Nucleus accumbens (tissue), 56 donors: ENCODE measurements at places on chromosomes 16 and 17.
A peak's percentile ranks its signal among the peaks of the same experiment; 100 is the strongest.

- DNase-seq, result no peak
These were observed 132.3 kb upstream of the CDH11 start for GRCh38 chr16:65254144-65254543.

GRCh38 chr17:71975331-71975801 lies 145.5 kb upstream of the SOX9 start:
- DNase-seq, result peak; percentile 16

DNA sequence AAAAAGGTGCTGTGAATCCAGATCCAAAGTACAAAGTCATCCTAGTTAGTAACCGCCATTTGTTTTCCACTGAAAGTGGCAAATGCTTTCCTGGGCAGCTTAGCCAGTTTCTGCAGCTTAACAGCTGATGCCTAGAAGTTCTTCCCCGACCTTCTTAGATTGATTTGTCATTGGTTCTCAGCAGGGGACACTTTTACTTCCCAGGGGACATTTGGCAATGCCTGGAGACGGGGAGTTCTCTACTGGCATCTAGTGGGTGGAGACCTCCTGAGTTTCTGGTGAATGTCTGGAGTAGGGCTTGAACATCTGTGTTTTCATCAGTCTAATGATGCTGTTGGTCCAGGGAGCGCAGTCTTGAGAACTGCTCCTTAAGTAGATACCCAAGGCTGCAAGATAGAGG lies 7.6 kb downstream of the DNAJA3 start:
- DNase-seq, result no peak

- DNase-seq, result no peak
These were observed 16.4 kb upstream of the KRT19 start for GRCh38 chr17:41544491-41544892.

- DNase-seq, result no peak
These were observed 108.2 kb upstream of the RBBP6 start for GRCh38 chr16:24430954-24431760.

DNA sequence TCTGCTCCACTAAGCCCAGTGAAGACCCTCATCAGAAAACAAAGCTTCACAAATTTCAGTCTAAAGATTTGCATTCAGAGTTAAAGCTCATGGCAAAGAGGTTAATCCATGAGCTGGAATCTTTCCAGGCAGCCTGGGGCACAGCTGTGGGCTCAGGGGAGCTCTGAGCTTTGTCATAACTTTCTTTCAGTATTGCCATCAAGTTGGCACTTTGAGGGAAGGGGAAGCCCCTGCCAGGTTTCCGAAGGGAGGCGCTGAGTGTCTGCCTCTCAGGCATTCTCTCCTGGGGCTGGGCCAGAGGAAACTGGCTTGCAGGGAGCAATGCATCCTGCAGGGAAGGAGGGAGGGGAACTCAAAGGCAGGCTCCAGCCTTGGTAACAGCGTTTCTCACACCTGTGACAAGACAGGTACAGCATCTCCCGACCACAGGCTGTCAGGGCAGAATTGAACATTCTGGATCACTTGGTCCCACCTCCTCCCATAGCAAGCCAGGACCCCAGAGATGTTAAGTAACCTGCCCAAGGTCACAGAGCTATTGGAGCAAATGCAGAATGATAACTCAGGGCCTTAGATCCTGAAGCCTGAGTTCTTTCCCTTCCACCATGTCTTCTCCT lies 3.9 kb downstream of the LPO start:
- DNase-seq, result no peak

DNA sequence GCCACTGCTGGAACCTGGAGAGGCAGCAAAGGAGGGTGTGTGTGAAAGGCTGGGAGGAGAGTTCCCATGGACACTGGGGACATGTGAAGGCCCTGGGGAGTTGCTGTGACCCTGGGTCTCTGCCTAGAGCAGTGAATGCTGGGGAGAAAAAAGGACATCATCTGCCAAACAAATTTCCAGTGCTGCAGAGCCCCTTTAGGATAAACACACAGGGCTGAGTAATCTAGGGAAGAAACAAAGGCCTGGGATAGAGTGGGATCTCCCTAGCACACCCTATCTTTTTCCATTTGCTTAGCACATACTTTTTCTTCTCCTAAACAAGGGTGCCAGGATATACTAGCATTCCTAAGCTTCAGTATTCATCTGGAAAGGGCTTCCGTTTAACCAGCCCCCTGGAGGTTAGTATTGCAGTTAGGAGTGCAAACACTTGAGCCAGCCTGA lies 3.3 kb upstream of the HIGD1B start:
- no peak for DNase-seq

- peak; percentile 15 for DNase-seq
These were observed 25.6 kb downstream of the ITGB3 start for GRCh38 chr17:47279062-47279801.

DNA sequence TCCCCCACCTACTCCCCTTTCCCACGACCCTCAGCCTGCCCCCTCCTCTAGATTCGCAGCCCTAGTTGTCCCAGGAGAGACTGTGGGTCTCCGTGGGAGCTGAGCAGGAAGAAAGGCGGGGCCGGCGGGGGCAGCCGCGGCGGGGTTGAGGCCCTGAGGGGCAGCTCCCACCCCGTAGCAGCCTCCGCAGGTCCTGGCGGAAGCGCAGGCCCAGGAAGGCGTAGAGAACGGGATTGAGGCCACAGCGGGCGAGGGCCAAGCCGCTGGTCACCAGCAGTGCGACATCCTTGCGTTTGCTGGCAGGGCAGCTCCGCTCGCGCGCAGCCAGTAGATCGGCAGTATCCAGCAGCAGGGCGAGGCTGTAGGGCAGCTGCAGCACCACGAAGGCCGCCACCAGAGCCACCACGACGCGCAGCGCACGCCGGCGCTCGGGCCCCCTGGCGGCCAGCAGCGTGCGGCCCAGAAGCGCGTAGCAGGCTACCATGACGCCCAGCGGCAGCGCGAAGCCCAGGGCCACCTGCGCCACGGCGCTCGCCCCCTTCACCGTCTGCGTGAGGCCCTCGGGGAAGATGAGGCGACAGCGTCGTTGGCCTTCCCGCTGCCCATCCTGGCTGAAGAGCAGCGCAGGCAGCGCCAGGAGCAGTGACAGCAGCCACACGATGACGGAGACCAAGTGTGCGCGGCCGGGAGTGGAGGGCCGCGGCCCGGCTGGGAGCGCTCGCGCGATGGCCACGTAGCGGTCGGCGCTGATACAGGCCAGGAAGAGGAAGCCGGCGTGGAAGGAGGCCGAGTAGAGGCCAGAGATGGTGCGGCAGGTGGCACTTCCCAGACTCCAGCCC lies 1.9 kb downstream of the CCR10 start:
- peak; percentile 62 for DNase-seq

GRCh38 chr17:64555281-64555680 lies 48.5 kb downstream of the CEP95 start:
- no peak for DNase-seq

DNA sequence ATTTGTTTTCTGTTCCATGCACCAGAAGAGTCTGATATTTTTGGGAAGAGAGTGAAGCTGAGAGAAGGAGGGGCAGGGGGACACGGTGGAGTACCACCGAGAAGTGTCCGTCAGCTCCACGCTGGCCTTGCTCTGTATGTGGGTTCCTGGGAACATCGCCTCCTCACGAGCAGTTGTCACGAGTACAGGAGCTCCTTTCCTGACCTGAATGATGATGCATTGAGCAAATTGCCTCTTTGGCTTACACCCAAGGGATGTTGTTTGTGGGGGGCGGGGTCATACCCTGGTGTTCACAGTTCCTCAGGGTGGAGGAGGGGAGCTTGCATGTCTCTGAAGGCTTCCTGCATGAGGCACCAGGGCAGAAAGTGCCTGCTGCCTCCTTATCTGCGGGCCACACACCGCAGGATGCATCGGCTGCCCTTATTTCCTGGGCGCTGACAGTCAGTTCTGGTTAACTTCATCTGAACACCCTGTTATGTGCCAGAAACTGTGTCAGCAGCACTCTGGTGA lies 36.2 kb downstream of the RGS9 start:
- DNase-seq, result no peak

DNA sequence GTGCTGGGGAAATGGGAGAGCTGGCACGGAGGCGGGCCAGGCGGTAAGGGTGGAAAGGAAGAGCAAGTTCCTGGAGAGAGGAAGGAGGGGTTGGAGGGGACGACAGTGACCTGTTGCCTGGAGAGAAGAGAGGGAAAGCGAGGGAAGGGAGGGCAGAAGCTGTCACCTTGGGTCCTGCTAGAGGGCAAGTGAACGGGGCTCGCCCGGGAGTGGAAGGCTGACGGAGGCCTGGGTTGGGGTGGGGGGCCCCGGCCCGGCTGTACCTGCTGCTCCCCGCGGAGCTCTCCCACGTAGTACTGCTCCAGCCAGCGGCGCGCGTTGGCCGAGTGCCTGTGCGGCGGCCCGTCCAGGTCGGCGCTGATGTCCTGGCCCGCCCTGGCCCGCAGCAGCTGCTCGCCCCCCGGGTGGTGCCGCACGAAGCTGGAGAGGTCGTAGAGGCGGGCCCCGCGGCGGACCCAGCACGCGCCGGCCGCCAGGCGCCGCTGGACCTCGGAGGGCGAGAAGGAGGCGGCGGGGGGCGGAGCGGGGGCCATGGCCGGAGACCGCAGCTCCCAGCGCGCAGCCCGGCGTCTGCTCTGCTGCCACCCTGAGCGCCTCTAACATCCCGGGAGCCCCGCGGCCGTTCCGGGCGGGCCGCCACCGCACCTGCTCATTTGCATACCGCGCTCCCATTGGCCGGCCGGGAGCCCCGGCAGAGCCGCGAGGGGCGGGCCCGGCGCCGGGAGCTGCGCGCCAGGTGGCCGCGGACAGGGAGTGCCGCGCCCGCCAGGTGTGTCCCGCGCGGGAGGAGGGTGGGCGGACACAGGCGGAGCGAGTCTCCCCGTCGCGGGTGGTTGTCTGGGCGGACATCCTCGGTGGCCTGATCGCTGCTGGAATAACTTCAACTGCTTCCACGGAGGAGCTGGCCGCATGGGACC lies at the start of gene FA2H:
Gene FA2H (minus strand): TSS at position 598 of the 917 bp plus-strand sequence. CDS start 65 bp downstream, at position 533.
- DNase-seq, result peak; percentile 12

DNA sequence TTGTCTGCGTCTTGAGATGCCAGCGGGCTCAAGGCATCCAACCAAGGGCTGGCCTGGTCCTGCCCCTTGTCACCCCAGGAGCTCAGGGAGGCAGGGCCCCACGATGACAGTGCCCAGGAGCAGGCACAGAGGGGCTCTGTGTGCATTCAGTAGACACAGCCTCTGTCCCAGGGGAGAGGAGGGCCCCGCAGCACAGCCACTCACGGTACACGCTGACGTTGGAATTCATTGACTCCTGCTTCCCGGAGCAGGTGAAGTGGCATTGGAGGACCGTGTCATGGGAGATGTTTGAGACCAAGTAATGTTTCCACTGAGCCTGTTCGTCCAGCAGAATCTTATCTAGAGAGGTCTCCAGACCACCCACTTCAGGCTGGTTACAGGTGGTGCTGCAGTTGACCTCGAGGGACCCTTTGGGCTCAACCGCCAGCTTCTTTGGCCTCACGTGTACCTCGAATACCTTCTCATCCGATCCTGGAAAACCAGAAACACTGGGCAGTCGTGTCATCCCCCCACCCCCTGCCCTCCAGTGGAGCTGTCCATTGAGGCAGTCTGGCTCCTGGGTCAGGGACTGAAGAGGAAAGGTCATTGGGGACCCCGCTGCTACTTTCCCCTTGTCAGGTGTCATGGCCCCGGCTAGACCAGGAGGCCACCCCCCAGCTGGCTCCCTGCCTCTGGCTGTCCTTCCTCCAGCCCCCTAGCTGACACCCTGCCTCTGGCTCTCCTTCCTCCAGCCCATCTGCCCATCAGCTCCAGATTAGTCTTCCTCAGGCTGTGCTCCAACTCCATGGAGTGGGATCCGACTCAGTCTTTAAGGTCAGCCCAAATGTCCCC lies 7.0 kb downstream of the PRR29 start:
- DNase-seq, result no peak

- DNase-seq, result no peak
These were observed 62.8 kb upstream of the CIBAR2 start for GRCh38 chr16:85174871-85175723.

GRCh38 chr16:22681554-22682291 lies 132.2 kb upstream of the HS3ST2 start:
- no peak for DNase-seq

GRCh38 chr16:9338510-9338909 lies 247.1 kb downstream of the HAPSTR1 start:
- DNase-seq, result no peak

DNA sequence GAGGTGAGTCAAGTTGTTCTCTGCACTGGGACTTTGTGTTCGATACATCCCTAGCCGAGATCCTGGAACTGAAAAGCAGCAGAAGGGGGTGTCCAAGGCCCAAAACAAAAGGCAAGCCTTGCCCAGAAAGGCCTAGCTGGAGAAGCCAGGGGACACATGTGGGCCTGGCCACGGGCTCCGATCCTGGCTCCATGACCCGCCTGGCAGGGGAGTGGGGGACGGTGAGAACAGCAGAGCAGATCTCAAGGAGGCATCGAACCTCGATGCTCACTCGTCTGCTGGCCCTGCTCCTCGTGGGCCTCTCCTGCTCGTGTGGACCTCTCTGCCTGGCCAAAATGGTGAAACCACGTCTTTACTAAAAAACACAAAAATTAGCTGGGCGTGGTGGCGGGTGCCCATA lies 8.9 kb downstream of the CCNF start:
- DNase-seq, result no peak

- DNase-seq, result no peak
These were observed 216.7 kb downstream of the RPTOR start for GRCh38 chr17:80761110-80761871.

- no peak for DNase-seq
These were observed 86.4 kb downstream of the NOG start for GRCh38 chr17:56679777-56680422.

GRCh38 chr17:60792250-60792898 lies 114.7 kb downstream of the BCAS3 start:
- no peak for DNase-seq

DNA sequence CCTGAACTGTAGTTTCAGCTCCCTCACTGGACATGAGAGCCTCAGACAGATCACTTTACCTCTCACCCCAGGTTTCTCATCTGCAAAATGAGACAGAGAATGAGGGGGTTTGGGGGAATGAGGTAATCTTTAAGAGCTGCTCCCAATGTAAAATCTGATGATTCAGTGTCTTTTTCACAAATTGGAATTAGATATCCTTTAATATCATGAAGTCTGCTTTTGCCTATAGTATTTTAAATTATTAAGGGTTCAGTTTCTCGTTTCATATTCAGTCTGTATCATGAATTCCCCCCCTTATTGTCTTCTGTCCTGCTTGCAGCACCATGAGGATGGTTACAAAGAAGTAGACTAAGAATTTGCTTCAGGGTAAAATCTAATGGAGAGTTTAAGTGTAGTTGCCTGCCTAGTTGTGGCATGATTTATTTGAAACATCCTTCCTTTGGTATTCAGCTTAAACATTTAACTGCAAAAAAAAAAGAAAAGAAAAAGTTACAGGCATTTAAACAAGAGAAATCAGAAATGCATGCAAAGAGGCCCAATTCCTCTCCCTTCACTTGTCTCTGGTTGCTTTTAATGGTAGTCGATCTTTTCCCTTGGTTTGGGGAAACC lies 77.3 kb downstream of the WNT3 start:
- DNase-seq, result no peak
